ENCODE measurements at places on chromosomes 3 and 15. TPM values are rescaled to one million over a fixed set of nuclear protein-coding genes. Genes with fewer than 3 reads are reported as not detected.

The RAB6B gene
- 1.1 TPM for total RNA-seq

The CD96 gene
- total RNA-seq = not detected

The PARP3 gene
- 15.4 TPM for total RNA-seq

The SH2D7 gene
- total RNA-seq = not detected

The ALS2CL gene
- 11.2 TPM for total RNA-seq

The IQCF5 gene
- not detected for total RNA-seq

The FBN1 gene
- total RNA-seq = 29.1 TPM

The PLSCR2 gene
- total RNA-seq = not detected

The PCSK6 gene
- total RNA-seq = 4.3 TPM

The EEFSEC gene
- 11.8 TPM for total RNA-seq

The GOLGA6B gene
- total RNA-seq = not detected

The CXCR6 gene
- total RNA-seq = not detected

The SLC28A1 gene
- total RNA-seq = not detected

The AMT gene
- 0.15 TPM for total RNA-seq

The BFSP2 gene
- not detected for total RNA-seq

The KBTBD13 gene
- not detected for total RNA-seq

The C3orf20 gene
- total RNA-seq = not detected

The TMEM212 gene
- total RNA-seq = not detected

The PLCB2 gene
- total RNA-seq = 2.2 TPM

The ADGRG7 gene
- total RNA-seq = not detected

Data from mammary microvascular endothelial cell (primary cell).